ENCODE measurements at places on chromosomes 11 and 22.

DNA sequence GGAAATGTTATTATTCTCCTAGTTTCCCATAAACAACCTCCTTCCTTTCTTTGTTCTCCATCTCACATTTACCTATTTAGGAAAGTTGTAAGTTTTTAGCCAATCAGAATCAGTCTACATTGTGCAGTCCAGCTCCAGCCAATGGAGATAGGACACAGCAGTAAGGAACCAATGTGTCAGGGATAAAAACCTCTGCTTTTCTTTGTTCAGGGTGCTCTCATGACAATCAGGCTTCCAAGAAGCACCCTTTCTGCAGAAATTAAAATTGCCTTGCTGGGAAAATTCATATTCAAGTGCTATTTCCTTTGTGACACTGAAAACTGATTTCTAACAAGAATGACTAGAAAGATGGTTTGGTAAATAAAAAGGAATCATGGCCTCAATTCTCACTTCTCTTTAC lies 14.6 kb downstream of the SCGB2A1 start:
- DNase-seq: no peak

DNA sequence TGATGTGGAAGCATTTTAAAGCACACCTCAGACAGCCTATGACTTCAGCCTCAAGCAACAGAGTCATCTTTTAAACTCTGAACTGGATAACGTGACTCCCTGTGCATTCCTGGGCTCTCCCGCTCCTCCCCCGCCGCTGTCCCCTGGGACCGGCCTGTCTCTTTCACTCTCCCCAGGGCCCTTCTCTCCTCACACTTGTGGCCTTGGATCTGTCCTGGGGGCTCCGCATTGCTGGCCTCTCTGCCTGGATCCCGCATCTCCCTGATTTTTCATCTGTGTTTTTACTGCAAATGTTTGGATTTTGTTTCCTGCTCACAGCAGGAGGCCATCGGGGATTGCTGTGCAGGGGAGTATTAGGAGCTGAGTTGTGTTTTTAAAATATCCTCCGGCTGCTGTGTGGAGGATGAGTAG lies 15.4 kb downstream of the C11orf24 start:
- DNase-seq: peak; percentile 37

DNA sequence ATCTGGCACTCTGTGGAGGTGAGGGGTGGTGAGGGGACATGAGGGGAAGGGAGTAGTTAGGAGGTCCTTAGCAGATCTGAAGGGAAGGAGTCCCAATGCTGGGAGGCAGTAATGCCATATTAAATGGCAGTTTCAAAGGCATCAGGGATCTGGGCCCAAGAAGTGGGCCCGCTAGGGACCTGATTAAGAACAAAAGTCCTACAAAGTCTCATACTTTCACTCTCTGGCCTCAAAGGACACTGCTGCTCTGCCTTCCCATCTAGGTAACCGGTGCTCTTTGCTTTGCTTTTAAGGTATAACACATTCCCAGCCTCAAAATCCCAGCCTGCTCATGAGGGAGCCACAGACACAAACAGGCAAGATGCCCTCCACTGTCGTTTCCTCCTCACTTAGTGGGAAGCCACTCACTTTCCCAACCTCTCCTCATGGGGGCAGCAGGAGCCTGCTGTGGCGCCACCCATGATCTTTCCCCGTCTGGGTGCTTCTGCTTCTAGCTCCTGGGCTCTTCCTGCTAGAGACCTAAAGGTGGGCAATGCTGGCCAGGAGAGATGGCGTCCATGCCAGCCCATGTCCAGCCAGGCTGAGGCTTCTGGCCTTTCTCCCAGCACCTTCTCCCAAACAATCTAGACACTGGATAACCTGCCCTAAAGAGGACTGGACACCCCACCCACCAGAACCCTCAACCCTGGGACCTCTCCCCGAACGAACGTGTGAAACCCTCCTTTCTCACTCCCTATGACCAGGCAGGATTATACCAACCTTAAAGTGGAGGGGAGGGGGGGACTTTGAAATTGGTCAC lies 68.3 kb downstream of the PLEKHA7 start:
- no peak for DNase-seq

GRCh38 chr11:92269021-92269420 lies 44.4 kb downstream of the FAT3 start:
- DNase-seq: no peak

GRCh38 chr11:31355131-31355530 lies 14.4 kb downstream of the DCDC1 start:
- no peak for DNase-seq

GRCh38 chr11:70813651-70814050 lies 415.3 kb downstream of the CTTN start:
- no peak for DNase-seq

DNA sequence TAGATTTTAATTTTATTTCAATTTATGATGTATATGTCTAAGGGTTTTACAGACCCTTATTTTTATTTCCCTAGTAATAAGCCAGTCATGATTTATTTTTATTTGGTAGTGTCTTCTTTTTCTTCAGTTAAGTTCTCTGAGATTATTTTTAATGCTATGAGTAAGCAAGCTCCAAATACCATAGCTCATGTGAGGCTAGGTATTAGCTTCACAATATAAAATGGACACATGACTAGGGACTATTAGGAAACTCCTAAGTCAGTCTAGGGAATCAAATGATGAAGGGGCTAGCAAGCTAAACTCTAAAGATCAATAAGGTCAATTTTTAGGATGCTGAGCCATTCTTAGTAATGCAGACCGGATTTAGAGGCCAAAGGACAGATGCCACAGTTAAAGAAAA lies 45.9 kb downstream of the CKAP5 start:
- DNase-seq: no peak

All from right renal pelvis (tissue), 4 donors.